Dermis blood vessel endothelial cell (primary cell): ENCODE measurements at places on chromosomes 16 and 17. TPM values are rescaled to one million over a fixed set of nuclear protein-coding genes. Genes with fewer than 3 reads are reported as not detected.

Gene ZNF821
- 5.6 and 6.8 TPM in 2 replicates for total RNA-seq

Gene DNAH17
- total RNA-seq = 0.42 and 0.51 TPM in 2 replicates

Gene MMP25
- 0.09 TPM in 1 of 2 replicates, not detected in the other for total RNA-seq

Gene DLX4
- not detected in 2 replicates for total RNA-seq

Gene NACA2
- not detected in 2 replicates for total RNA-seq
